ENCODE measurements at places on chromosomes 1 and 21.

DNA sequence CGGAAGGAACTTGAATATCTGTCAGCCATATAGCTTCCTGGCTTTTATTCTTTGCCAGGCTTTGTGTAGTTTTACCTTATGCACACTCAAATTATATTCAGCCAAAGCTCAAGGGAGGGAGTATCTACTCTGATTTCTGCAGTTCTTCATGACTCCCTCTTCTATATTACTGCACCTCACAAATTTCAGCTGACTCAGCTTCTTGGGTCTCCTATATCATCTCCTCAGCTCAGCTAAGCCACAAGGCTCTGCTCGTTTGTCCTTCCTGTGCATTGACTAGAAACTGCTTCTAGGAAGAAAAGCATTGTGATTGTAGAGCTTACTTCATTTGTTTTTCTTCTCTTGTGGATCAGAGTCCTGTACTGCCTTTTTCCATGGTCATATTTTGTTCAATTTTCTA, 37.4 kb downstream of the BTBD8 start:
- DNase-seq = no peak

GRCh38 chr21:36347962-36348328, 27.9 kb downstream of the MORC3 start:
- no peak for DNase-seq

DNA sequence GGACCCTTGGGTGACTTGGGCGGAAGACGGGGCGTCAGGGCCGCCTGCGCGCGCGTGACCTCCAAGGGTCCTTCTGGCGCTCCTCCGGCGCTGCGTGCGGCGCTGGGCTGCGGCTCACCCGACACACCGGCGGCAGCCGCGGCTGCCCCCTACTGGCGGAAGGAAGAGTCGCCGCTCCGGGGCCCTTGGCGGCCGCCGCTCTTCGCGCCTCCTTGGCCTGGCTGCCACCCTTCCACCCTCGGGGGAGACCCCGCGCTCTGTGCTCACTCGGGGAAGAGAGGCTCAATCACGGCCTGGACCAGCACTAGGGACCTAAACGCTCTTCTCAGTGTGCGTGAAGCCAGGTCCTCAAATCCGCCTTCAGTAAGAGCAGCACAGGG, 89.7 kb downstream of the DMRTA2 start:
- peak; percentile 61 for DNase-seq

DNA sequence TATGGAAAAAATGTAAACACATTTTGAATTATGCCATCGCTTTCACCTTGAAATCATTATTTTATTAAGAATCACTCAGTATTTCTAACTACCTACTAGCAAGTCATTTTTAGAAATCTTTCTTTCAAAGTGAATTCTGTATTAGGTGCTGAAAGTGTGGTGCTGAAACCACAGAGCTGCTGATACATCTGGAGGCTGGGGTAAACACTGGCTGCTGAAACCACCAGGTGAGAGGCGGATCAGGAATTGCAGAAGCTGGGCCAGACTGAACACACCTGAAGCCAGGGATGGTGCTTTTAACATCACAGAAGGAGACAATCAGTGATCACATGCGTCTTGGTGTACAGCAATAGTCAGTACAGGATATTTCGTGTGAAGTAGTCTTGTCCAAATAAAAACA, 42.2 kb upstream of the KCNE1 start:
- DNase-seq = no peak

GRCh38 chr1:229159668-229160544, 111.0 kb upstream of the RAB4A start:
- DNase-seq = no peak

DNA sequence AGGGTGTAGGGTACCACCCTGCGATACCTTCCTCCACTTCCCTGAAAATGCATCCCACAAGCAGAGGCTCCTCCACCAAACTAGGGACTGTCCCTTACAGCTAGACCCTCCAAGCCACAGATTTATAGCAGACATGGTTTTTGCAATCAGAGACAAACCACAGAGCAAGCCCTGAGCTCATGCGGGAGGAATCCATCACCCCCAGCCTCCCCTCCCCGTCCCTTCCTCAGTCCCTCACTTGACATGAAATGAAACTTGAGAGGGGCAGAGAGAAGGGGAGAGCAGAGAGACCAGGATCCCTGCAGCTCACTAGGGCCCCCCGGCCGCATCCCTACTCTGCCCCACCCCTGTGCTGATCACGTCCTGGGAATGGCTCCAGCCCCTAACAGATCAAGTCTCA, 94.9 kb downstream of the MRPL37 start:
- DNase-seq = no peak

GRCh38 chr1:203171341-203172183, 4.1 kb downstream of the MYBPH start:
- DNase-seq = no peak
